ENCODE measurements at places on chromosomes 5 and 9.
A peak's percentile ranks its signal among the peaks of the same experiment; 100 is the strongest.

DNA sequence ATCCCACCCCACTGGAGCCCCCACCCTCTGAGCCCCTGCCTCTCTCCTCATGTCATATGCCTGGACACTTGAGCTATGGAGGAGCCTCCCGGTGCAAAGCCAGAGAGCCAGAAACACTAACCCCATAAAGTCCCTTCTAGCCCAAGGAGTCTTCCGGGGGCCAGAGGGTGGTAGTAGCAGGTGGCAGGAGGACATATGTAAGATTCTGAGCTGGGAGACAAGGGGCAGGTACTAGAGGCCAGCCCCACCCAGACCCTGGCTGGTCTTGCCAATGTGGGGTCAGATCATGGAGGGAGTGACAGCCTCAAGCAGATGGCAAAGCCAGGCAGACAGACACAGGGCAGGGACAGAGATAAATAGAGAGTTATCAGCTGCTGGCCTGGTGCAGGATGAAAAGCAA lies 63.4 kb downstream of the PSD2 start:
- DNase-seq: no peak

DNA sequence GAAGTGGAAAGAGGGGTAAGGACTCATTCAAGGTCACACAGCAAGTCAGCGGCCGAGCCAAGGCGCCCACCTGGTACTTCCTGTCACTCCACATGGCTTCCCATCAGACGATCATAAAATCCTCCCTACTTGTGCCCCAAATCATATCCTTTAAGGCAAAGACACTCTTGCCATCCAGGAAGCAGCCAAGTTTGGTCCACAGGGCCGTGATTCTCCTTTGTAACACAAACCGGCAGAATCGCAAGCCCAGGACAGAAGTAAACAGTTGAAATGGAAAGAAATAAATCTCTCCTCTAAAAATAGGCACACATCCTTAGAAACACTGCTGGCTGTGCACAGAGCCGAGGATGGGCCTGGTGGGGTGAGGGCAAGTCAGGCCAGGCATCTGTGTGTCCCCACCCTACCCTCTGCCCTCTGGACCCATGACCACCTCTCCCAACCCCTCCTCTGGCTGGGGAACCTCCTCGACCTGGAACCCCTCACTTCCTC lies 30.5 kb downstream of the TMOD1 start:
- no peak for DNase-seq

GRCh38 chr9:133823189-133824105 lies 85.3 kb upstream of the SARDH start:
- DNase-seq: no peak

DNA sequence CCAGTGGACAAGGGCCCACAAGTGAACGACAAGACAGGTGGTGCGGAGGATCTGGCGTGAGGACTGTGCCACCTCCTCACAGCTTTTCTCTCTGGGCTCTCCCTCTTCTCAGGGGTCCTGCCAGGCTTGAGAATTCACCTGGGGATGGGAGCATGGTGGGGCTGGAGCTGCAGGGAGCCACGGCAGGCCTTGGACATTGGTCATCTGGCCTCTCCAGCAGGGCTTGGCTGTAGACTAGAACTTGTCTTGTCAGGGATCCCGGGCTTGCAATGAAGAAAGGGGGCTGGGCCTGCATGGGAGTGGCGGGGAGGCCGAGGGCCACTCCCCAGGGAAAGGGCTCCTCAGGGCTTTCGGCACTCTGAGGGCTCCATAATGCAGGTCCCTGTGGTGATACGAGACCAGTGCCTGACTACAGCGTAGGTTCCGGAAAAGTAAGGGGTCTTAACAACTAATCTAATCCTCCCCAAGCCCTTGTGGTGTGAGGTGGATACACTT lies 126.7 kb downstream of the MACROH2A1 start:
- DNase-seq: no peak

DNA sequence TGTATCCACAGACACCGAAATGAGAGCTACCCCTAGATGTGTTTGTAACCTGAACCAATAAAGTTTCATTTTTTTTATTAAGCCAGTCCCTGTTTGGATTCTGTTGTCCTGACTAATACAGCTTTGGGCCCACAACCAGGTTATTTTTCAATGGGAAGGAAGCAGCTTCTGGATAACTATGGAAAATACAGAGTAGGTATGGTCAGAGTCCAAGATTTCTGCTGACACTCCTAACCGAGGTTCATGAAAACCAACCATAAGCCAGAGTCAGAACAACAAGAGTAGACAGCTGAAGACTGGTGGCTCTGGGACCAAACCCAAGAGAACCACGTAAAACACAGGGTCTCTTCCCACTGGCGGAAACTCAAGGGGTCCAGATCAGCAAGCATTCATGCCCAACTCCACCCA lies 10.8 kb downstream of the KLF9 start:
- no peak for DNase-seq

DNA sequence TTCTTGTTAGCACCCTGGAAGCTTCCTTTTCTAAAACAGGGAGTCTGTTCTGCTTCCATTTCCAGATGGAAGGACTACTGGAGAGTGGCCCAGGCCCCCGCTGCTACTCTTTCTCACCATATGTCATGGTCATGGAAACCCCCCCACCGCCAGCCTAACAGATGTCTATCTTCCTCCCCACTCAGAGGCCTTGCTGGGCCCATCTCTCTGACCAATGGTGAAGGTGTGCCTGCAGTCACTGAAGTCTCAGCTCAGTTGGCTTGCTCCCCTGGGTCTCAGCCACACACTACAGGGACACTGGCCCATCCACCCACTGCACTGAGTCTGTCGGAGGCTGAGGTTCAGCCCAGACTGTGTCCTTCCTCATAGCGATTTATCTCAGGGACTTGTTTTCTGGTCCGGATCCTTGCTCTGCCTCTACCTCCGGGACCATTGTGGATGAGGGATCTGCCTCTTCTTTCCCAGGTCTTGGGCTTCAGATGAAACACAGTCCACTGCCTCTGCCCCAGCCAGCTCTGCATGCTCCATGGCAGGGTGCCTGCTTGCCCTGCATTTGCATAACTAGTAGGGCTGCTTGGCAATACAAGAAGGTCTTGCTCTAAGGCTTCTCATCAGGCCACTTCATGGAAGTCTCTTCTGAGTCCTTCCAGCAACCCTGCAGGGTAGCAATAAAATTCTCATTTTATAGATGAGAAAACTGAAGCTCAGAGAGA lies 30.8 kb downstream of the GALNT12 start:
- no peak for DNase-seq

DNA sequence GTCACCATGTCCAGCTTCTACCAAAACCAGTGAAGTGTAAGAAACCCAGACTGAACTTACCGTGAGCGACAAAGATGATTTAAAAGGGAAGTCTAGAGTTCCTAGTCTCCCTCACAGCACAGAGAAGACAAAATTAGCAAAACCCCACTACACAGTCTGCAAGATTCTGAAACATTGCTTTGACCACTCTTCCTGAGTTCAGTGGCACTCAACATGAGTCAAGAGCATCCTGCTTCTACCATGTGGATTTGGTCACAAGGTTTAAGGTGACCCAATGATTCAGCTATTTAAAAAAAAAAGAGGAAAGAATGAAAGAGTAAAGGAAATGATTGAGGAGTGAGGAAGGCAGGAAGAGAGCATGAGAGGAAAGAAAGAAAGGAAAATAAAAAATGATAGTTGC lies 19.8 kb downstream of the IL7R start:
- no peak for DNase-seq

GRCh38 chr5:159420940-159421339 lies 90.7 kb upstream of the IL12B start:
- DNase-seq: no peak

DNA sequence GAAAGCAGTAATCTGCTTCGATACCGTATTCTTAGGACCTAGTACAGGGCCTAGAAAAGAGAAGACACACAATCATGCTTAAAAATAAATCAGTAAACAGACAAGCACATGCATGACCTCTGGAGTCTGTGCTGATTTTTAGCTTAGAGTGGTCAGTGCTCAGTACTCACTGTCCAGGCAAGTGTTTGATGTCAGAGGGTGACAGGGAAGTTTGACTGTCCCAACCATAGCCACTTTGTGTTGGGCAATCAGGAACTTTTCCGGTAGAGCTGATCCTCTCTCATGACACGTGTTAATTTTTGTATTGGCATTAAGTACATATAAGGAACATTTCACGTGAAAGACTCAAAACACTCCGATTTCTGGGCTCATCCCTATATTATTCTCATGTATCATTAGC lies 464.7 kb upstream of the KLF4 start:
- no peak for DNase-seq

DNA sequence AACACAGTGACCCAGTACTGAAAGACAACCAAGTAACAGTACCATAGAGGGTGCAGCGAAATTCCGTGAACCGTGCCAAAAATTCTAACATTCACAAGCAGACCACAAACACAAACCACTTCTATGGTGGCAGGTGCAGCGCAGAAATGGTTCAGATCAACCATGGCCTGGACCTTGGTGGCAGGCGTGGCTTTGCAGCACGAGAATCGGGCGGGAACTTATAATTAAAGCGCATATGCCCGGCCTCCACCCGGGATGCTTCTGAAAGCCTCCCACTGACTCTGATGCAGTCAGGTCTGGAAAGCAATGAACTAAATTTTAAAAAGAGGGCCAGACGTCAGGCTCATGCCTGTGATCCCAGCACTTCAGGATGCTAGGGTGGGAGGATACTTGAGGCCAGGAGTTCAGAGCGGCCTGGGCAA lies 68.0 kb upstream of the TBC1D9B start:
- no peak for DNase-seq

GRCh38 chr5:7925961-7926695 lies 57.2 kb downstream of the MTRR start:
- DNase-seq: no peak

DNA sequence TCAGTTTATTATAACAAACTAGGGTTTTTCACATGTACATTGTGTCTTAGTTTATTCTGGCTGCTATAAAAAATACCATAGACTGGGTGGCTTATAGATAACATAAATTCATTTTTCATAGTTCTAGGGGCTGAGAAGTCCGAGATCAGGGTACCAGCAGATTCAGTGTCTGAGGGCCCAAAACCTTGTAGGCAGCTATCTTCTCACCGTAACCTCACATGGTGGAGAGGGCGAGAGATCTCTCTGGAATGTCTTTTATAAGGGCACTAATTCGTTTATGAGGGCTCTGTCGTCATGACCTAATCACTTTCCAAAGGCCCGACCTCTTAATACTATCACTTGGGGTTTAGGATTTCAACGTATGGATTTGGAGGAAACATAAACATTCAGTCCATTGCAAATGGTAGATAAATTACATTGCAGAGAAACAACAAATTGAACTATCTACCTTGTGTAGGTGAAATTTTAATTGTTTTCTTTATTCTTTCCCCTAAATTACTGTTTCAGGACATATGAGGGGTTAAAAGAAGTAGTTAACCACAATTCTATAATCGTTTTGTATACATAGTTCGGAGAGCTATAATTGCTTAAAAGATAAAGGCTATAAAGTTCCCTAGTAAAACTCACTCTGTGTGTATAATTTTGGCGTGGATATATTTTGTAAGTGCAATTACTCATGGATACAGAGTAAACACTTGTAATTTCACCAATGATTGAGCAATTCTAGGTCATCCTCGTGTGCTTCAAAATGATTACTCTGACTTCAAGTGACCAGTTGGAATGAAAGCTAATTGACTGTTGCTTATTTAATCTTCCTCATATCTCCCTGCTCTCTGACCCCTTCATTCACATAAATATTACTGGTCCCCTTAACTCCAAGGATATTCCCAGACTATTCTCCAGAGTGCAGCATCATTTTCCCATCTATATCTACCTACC lies 247.5 kb upstream of the TMEM161B start:
- DNase-seq: no peak

GRCh38 chr5:82351297-82351696 lies 73.1 kb upstream of the RPS23 start:
- no peak for DNase-seq

- peak; percentile 16 for DNase-seq
These were observed 56.3 kb upstream of the GPBP1 start for GRCh38 chr5:57117596-57117995.

- DNase-seq: no peak
These were observed 12.7 kb downstream of the ABLIM3 start for GRCh38 chr5:149153751-149154610.

DNA sequence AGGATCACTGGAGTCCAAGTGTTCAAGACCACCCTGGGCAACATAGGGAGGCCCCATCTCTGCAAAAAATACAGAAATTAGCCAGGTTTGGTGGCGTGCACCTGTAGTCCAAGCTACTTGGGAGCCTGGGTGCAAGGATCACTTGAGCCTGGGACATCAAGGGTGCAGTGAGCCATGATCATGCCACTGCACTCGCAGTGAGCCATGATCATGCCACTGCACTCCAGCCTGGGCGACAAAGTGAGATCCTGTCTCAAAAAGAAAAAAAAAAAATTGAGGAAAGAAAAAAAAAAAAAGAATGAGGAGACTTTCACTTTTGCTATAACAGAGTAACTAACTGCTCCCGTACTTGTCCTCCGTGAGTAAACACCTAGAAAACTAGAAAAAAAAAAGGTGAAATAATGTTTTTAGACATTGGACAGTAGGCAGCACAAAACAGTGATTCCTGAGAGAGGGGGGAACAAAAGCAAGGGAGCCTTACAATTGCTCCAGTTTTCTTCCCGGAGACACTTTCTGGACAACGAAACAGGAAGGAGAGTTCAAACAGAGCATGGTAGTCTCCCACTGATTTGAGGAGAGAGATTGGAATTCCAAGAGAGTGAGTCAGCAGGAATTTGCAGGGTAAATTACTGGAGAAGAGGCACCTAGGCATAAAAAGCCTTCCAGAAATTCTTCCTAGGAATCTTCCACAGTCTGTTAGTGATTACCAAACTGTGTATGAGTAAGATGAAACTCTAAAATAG lies 6.9 kb upstream of the ZBTB5 start:
- no peak for DNase-seq

GRCh38 chr5:65133477-65134110 lies 348.1 kb downstream of the ADAMTS6 start:
- DNase-seq: no peak

- DNase-seq: no peak
These were observed 4.5 kb downstream of the LEAP2 start for GRCh38 chr5:132877938-132878337.

GRCh38 chr9:80691229-80691628 lies 998.1 kb downstream of the TLE1 start:
- DNase-seq: no peak

GRCh38 chr9:72384710-72385485 lies 19.9 kb upstream of the ZFAND5 start:
- no peak for DNase-seq

- no peak for DNase-seq
These were observed 16.3 kb downstream of the LPCAT1 start for GRCh38 chr5:1507457-1507856.

Measured in activated T-cell treated with anti-CD3 and anti-CD28 coated beads for 1 hour (primary cell).